ENCODE measurements at places on chromosomes 13 and 19. TPM values are rescaled to one million over a fixed set of nuclear protein-coding genes. Genes with fewer than 3 reads are reported as not detected.

The NOTCH3 gene
- 58.0 TPM for total RNA-seq

The HSPB6 gene
- total RNA-seq = 67.4 TPM

The LIM2 gene
- not detected for total RNA-seq

GRCh38 chr19:54551950-54552912, 21.4 kb upstream of the LILRA2 start:
- no peak for DNase-seq

DNA sequence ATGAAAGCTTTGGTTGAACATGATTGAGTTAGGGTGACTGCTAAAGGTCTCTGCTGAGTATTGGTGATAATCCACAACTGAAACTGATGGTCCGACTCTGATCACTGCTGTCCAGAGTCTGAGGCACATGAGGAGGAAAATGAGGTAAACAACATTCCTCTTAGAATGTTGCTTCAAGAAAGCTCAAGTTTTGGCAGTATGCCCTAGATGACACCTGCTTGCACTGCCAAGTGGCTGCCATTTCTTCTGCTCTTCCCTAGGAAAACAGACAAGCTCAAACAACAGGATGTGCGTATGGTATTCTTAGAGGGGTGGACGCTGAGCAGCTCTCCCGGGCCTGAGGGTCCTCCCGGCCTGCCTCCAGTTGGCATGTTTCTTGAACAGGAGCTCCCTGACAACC, 15.2 kb upstream of the MTIF3 start:
- no peak for DNase-seq

DNA sequence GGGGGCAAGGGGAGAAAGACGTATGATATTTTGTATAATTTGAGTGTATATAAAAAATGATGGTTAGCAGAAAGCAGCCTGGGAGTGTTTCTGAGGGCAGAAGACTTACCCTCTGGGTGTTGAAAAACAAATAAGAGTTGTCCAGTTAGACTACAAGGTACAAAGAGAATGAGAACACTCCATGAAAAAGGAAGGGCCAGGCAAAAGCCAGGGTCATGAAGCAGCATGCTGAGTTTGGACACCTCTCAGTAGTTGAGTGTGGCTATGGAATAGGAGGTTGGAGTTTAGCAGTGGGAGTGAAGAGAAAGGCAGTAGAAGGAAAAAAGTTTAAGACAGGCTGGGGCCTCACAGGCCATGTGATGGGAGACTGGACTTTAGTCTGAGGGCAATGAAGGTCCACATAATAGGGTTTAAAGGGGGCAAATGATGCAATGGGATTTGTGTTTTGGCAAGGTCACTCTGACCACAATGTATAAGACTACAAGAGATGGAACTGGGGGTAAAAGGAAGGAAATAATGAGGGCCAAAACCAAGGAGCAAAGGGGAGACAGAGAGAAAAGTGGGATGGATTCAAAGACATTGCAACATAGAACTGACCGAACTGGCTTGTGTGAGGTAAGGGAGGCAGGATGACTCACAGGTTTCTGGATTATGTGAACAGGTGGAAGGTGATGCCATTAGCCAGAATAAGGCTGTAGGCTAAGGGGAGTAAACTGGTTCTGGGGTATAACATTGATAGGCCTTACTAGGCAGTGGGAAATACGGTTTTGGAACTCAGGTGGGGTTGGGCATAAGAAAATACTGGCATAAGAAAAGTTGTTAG, 76.6 kb downstream of the SERP2 start:
- DNase-seq = no peak

DNA sequence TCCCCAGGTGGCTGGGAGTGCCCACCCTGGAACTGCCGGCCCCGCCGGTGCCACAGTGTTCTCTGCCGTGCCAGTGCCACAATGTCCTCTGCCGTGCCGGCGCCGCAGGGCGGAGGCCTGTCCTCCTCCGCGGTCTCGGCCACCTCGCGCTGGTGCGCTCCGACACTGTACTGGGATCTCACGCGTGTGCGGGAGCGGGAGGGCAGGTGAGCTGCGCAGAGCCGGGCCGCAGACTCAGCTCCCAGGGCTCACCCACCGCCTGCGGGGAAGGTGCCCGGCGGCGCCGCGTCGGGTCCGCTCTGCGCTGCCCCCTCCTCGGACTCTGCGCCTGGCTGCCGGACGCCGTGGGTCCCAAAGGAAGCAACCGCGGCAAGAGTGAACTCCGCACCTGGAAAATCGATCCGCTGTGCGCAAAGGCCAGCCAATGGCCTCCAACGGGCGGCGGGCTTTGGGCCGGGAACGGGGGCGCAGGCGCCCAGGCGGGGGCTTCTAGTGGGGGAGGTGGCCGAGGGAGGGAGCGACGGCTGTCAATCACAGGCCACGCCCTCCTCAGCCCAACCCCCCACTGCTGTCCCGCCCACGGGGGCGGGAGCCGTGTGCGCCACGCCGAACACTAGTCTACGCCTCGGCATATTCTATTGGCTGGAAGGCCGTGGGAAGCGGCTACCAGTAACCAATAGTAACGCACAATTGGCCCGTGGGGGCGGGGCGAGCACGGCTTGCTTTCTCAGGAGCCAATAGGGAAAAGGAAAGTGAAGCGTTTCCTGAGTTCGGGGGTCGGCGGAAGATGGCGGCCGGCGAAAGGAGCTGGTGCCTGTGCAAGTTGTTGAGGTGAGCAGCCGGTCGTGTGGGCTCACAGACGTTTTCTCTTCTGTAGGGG, at the start of gene ALG11:
Gene ALG11 (plus strand): TSS at position 767 of the 880 bp plus-strand sequence. CDS start 21 bp downstream, at position 788.
- peak; percentile 99 for DNase-seq

- no peak for DNase-seq
Measured at GRCh38 chr19:15112385-15112784, 5.2 kb downstream of the SYDE1 start.
